DND-41 (cell line): ENCODE measurements at places on chromosomes 7 and 10.

DNA sequence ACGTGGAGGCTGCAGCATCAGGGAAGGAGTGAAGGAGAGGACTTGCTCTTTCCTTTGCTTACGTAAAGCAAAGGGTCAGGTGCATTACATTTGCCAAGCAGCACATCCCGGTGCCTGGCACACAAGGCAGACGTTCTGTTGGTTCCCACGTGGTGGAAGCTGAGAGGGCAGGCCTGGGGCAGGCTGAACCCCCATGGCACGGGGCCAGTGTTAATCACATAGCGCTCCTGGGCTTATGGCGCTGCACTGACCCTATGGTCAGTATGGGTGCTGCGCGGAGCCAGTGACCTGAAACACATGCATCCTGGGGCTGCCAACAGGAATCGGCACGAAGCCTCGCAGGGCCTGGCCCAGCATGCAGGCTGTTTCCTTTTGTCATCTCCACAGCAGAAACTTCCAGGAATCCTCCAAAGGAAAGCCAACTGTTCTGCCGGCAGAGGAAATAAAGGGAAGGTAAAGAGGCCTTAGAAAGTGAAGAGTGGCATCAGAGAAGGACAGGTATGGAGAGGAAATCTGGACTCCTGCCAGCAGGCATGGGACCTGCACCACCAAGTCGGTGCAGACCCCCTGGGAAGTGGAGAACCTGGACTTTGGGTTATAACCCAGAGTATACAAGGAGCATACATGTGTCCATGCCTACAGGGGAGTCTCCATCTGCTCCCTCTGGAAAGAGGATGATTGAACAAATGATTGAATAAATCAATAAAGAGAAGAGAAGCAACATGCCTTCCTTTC lies 560.2 kb downstream of the TCERG1L start:
- no peak for DNase-seq

GRCh38 chr7:100825751-100826513 lies 1.4 kb downstream of the EPHB4 start:
- no peak for DNase-seq

DNA sequence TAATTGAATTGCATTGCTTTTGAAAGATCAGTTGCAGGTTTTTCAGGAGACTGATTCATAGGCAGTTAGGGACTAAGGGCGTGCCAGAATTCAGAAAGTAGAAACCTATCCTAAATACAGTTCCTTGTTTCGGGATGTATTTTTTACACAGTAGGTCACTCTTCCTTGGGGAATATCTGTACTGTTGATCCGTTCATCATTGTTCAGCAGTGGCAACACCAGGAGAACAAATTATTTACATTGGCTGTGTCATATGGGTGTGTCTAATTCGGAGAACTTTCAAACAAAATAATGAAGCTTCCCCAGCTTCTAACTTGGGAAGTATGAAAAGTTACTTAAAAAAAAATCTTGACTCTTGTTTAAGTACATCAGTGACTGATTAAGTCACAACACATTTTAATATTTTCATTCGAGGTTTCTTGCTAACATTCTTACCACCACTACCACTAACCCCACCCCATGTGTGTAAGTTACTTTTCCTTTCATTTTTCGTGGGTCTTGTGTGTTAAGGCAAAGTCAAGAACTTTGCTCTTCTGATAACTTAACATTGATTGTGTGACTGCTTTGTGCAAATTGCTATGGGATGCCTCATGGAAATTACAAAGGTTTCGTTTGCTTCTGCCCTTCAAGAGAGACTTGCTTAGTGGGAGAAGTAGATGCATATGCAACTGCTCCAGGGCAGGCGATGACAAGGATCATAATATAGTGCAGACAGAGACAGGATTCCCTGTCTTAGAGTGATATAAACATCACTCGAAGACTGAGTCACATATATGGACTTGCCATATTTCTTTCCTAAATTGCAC lies 43.8 kb upstream of the RPA3 start:
- DNase-seq: peak; percentile 36

DNA sequence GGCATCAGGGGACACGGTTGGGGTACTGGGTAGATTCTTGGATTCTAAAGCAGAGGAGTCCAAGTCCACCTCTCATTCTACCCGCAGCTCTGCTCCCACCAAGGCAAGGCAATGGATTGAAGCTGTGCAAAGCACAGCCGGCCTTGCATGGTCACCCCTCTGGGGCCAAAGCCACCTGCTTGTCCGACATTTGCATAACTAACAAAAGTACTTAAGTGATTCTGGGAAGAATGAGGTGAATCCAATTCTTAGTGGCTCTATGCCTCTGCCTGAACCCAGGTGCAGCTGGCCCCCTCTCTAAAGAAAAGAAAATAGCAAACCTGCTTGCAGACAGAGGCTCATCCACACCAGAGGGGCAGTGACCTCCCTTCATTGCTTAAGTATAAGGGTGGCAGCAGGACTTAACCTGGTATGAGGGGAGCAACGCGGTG lies 10.7 kb upstream of the COBL start:
- no peak for DNase-seq
